ENCODE measurements at places on chromosomes 4 and X.

DNA sequence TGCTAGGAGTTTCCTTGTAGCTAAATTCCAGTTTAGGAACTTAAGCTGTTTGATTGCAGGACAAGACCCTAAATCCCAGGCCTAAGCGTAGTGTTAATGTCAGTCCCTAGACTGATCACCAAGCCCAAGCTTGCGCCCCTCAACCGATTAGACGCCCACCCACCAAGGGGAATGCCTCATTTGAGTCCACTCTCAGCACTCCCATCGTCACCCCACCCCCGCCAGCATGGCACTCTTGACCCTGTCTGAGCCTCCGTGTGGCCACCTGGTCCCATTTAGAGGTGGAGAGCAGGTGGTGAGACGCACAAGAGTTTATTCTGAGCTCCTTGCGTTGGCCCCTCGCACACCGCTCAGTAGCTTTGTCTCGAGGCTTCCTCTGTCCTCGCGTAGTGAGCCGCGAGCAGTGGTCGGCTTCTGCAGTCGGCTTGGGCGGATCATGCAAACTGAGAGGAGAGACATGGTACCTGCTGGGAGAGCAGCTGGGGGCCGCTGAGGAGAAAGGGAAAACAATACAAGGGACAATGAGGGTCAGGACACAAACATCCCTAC, 48.5 kb upstream of the ZNF157 start:
- DNase-seq = no peak

GRCh38 chr4:119623025-119623424, 5.6 kb downstream of the PDE5A start:
- no peak for DNase-seq

DNA sequence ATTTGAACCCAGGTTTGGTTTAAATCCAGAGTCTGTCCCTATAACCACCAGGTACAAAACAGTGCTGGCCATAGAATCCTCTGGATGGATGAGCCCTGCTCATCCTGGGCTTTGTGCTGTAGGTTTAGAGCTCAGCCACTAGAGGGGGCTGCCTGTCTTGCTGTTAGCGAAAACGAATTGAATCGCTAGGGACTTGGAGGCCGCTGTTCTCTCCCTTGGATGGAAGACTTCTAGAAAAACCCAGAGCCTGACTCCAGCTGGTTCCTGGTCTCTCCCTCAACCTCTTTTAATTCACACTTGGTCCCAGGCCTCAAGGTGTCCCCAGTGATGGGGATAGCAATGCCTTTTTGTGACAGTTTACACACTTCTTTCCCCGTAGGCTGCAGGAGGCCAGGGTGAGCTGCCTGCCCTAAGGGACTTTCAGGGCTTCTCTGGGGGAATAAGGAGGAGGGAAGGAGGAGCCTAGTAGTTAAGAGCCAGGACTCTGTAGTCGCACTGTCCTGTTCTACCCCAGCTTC, 8.7 kb downstream of the RIPPLY1 start:
- peak; percentile 24 for DNase-seq

- DNase-seq = no peak
Observed at GRCh38 chrX:36431819-36432218, 512.3 kb downstream of the CFAP47 start.

DNA sequence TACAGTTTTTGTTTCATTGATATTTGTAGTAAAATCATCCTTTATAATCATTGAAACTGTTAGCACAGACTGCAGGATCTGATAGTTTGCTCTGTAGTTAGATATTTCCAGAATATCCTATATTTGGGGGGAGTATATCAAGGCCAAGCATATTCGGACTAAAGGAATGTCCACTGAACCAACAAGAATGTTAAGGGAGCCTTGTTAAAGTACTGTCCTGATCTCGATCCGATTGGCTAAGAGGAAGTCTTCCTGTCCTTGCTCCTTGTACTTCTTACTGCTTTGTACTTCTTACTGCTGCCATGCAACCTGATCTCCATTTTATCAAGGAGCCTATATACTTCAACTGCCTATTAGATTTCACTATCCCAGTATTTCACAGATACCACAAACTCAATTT, 449.3 kb downstream of the RPA4 start:
- DNase-seq = no peak

DNA sequence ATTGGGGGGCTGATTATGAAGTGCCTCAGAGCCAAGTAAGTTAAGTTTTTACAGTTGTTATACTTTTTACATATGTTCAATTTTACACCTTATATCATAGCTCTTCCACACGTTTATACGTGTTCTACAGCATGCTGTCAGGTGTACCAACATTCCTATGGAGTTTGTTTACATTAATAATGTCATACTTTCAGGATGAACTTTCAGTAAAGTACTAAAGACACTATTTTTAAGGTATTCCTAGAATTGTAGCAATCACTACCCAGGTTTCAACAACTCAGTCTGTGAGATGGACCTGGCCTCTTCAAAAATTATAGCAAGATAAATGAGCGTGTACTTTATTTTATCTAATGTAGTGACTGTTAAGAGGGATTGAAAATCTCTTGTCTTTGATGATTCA, 92.6 kb downstream of the PTPN13 start:
- DNase-seq = no peak

- no peak for DNase-seq
Observed at GRCh38 chr4:80732010-80732409, 298.5 kb upstream of the BMP3 start.

- no peak for DNase-seq
Observed at GRCh38 chr4:146359771-146360170, 145.4 kb downstream of the REELD1 start.

DNA sequence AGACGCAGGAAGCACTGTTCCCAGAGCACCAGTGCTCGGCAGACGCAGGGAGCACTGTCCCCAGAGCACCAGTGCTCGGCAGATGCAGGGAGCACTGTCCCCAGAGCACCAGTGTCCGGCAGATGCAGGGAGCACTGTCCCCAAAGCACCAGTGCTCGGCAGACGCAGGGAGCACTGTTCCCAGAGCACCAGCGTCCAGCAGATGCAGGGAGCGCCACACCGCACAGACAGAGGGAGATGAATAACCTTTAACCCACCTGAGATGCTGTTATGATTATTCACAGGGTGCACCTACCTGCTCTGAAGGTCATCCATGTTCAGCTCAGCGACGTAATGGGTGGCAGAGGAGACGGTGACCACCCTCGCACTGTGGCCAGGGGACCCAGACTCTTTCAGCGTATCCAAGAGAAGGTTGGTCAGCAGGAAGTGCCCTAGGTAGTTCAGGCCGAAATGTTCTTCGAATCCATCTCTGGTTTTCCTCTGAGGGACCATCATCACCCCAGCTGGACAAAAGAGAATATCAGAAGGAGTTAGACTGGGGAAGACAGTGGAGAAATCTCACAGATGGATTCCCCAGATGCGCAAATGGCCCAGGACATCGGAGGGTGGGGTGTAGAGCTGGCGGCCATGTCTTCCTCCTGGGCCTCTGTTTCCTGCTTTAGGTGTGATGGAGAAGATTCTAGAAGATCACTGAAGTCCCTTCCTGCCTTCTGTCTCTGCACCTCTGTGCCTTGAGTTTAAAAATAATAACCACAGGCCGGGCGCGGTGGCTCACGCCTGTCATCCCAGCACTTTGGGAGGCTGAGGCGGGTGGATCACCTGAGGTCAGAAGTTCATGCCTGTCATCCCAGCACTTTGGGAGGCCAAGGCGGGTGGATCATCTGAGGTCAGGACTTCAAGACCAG, 234.1 kb downstream of the DHRSX start:
- no peak for DNase-seq

- no peak for DNase-seq
Observed at GRCh38 chr4:84907145-84907544, 59.3 kb downstream of the WDFY3 start.

DNA sequence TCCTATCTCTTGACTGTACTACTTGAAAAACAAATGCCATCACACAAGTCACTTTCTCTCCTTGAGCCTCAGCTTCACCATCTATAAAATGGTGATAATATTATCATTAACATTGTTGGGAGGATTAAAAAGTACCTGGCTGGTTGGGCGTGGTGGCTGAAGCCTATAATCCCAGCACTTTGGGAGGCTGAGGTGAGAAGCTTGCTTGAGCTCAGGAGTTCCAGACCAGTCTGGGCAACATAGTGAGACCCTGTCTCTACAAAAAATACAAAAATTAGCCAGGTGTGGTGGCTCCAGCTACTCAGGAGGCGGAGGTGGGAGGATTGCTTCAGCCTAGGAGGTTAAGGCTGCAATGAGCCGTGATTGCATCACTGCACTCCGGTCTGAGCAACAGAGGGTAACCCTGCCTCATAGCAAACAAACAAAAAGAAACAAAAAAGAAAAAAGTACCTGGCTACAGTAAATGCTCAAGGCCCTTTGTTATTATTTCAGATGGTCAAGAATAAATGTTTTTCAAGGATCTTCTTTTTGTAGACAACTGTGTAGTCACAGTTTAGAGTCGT, 120.3 kb downstream of the CHRNA9 start:
- DNase-seq = no peak

DNA sequence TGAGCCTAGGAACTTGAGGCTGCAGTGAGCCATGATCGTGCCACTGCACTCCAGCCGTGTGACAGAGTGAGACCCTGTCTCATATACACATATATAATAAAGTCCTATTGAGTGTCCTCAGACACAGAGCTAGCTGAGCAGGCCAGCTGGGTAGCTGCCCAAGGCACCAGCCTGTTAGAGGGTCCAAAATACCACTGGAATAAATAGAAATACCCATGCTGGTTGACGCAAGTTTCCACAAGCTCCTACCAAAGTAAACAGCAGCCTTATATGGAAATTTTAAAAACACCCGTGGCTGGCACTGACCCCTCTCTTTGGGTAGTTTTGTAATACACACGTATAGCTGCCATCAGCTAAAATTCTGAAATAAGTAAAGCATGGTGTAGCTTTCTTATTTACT, 348.6 kb downstream of the BCOR start:
- no peak for DNase-seq

- DNase-seq = no peak
Observed at GRCh38 chr4:83561381-83561780, 25.5 kb downstream of the GPAT3 start.

DNA sequence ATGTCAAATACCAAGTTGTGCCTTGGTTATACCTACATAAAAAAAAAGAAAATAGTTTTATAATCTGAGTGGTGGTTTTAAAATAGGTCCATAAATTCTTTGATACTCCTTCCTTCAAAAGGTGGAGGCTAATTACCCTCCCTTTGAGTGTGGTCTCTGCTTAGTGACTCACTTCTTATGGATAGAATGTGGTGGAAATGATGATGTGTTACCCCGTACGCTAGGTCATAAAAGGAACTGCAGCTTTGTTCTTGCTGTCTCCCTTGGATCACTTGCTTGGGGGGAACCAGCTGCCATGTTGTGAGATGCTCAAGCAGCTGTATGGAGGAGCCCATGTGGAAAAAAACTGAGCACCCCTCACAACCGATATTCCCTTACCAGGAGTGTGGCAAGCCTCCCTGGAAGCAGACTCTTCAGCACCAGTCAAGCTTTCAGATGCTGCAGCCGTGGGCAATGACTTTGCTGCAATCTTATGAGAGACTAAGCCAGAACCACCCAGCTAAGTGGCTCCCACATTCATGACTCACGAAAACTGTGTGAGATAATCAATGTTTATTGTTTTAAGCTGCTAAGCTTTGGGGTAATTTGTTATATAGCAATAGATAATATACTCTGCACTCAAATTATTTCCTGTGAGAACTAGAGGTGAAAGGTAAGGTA, 195.0 kb upstream of the GATB start:
- no peak for DNase-seq

DNA sequence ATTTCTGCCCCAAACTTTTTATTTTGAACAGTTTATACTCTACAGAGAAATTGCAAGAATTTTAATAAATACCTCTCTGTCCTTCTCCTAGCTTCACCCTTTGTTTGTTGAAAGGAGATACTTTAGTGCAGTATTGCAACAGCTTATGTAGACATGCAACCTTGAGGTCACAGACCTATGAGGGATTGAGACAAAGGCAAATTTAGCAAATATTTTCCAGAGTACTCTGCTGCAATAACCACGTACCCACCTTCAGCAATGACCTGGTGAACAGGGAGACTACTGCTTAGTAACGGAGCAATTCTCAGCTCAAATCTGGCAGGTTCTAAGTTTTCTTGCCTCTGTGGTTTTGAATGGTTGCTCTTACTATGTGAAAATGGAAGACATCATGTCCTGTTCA, 13.2 kb downstream of the FGA start:
- no peak for DNase-seq

DNA sequence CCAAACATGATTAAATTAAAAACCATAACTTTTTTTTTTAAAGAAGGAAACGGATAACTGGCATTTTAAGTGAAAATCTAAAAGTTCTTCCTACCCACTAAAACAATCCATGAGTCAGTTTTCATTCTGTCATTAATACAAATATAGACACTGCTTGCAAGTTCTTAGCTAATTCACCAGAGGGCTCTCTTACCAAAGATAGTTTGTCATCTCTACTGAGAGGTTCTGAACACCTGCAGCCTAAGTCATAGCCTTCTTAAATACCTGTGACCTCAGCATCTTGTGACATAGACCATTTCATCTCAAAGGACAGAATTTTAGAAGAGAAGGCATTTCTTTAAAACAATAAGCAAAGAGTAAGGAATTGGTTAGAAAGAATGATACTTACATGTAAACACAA, 65.3 kb upstream of the FAM120C start:
- no peak for DNase-seq

GRCh38 chrX:43345166-43345565, 310.9 kb upstream of the MAOA start:
- no peak for DNase-seq

- no peak for DNase-seq
Observed at GRCh38 chrX:14837155-14837554, 35.7 kb downstream of the FANCB start.

DNA sequence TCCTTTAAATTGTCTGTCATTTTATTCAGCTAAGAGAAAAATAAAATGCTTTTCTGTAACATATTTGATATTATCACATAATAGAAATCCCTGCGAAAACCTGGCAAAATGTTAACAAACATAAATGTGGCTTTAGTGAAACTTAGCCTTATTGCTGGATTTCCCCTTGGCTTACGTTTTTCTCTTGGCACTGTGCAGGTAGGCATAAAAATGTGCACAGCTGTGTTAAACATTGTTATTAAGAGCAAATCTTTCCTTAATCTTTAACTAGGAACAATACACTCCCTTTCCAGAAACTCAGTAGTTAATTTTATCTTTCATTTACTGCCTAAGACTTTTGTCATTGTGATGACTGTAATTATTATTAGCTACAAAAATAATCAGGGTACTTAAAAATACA, 202.4 kb upstream of the GNPDA2 start:
- no peak for DNase-seq

GRCh38 chr4:116400480-116400879, 684.9 kb downstream of the TRAM1L1 start:
- DNase-seq = no peak

- DNase-seq = no peak
Observed at GRCh38 chr4:24322511-24322910, 261.8 kb downstream of the DHX15 start.

DNA sequence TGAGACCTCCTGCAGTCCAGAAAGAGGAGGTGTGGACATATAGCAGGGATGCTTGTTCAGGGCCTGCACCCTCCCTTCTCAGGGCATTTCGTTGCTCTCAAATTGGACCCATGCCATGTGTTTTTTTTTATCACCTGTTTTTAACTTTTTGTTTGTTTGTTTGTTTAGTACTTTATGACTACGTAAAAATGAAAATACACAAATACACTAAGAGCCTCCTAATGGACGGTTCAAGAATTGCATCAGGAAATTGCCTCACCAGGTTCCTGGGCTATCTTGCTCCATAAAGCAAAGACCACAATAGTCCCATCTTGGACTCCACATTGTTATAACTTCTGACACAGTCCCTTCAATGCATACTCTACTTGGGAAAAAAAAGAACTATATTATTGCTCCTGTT, 1685.9 kb upstream of the TENM3 start:
- no peak for DNase-seq

Measured in stimulated activated CD4-positive, alpha-beta T cell treated with anti-CD3 and anti-CD28 coated beads, TNF-alpha, amount 100 ng/mL, for 24 hours (primary cell).